ENCODE measurements at places on chromosomes 5 and 9.

DNA sequence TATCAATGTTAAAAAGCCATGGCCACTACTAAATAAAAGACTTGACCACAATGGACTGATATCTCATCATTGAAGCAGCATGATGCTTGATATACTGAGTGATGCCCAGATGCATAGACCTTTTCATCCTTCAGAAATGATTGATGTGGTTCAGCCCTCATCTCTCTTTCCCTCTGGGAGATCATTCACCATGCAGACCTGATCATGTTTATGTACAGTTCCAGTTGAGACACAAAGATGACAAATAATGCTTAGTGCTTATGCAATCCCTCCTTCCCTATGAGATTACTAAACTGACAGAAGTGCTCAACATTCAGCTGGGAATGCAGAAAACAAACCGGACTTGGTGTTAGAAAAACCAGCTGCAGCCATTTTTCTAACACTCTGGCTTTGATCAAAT is 91.9 kb upstream of the TLR4 start:
- no peak for DNase-seq

DNA sequence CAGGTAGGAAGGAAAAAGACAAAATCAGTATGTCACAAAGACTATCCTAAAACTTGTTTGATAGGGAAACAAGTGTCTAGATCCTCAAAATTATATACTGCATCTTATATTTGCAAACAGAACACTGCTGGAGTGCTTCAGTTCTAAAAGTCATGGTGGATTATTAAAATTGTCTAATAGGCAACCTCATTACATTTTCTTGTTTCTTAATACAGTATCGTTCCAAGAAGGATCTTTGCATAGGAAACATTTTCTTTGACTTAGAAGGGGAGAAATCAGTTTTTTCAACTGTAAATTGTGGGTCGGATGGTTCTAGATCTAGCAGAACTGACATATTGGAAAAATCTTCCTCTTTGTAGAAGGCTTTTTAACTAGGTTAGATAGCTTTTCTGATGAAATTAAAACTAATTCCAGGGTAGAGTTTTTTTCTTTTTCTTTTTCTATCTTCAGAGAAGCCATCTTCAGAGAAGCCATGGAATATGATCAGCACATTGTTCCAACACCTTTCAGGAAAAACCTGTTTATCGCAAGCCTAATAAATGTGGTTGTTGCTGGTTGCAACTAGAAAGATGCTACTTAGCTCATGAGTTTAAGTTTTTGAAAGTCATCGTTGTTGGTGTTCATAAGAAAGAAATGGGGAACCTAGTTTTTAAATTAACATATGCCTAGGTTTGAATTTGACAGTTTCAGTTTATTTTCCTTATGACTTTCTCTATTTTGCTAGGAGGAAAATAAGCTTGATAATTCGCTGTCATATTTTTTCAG is 7.4 kb downstream of the CPEB4 start:
- DNase-seq: no peak

- no peak for DNase-seq
Measured at GRCh38 chr9:38478211-38478610, 54.0 kb upstream of the IGFBPL1 start.

DNA sequence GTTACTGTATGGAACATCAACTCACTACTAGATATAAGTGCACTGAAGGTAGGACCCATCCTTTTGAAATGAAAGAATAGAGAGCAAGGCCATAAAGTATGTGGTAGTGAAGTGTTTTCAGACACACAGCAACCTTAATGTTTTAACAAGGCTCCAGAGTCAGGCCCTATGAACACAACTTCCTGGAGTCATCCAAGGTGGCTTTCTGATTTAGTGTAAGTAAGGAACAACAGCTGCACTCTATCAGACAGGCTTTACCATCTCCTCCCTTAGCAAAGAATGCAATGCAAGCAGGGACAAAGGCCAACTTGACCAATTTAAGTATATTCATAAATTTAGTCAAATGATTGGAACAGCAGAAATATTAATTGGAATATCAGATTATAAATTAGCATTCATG is 90.1 kb downstream of the MPDZ start:
- DNase-seq: no peak

DNA sequence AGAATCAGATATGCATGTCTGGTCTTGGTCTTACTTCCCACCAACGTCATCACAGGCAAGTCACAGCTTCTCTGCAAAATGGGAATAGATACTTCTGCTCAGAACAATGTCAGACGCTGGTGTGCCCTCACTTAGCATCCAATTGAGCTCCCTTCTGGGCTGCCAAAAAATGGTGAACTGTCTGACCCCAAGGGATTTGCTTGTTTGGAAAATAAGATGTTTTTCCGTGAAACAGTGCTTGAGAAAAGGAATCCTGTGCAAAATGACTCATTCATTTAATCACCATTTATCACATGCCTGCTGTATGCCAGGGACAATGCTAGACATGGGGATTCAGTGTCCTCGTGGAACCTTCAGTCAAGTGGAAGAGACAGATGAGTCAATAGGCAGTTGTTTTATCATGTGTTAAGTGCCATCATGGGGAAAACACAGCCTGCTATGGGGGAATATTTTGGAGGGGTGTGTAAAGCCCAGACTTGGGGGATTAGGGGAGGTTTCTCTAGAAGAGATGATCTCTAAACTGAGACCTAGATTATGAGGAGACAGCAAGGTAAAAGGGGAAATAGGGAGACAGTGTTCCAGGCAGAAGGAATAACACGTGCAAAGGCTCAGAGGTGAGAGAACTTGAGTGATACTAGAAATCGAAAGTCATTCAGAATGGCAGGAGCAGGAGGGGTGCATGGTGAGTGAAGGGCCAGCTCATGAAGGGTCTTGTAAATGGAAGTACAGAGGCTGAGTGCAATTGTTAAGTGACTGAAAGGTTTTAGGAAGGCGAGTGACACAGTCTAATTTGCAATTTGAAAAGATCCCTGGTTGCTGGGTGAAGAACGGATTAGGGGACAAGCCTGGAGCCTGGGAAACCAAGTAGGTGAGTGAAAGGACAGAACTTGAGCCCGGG is 3.9 kb downstream of the NIPAL4 start:
- DNase-seq: no peak

DNA sequence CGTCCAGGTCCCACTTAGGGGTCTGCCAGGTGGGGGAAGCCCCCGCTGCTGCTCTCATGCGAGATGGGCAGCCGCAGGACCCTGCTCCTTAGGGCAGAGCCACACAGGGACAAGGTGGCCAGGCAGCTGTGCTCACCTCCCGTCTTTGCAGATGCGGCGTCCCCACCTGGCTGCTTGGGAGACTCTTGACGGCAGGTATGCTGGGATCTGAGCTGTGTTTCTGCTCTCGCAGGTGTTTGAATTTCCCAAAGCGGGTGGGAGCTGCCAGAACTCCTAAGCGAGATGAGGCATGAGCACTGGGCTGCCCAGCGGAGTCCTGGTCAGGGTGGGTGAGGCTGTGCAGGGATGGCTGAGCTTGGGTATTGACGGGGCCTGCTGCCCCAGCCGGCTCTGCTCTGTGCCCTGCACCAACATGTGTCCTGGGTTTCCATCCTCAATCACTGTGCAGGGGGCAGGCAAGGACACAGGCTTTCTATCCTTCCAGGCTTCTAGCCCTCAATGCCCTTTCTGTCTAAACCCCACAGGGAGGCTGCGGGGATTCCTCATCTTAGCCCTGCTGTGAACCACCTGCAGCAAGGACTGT is 151.4 kb downstream of the ICE1 start:
- DNase-seq: no peak

DNA sequence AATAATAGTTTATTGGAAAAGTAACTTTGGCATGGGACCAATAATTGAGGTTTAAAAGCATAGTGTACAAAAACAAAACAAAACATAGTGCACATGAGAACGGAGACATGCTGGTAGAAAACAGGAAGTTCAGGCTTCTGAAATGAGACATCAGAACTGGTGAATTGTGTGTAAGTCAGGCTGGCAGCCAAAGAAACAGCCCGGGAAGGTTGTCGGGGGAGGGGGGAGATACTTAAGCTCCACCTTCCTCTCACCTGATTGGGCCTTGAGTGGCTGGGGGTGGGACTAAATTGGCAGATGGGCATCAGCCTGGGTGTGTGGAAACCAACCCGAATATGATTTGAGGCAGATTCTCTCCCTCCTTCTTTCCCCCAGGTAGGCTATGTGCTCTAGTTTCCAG is 256.3 kb downstream of the SMARCA2 start:
- DNase-seq: no peak

DNA sequence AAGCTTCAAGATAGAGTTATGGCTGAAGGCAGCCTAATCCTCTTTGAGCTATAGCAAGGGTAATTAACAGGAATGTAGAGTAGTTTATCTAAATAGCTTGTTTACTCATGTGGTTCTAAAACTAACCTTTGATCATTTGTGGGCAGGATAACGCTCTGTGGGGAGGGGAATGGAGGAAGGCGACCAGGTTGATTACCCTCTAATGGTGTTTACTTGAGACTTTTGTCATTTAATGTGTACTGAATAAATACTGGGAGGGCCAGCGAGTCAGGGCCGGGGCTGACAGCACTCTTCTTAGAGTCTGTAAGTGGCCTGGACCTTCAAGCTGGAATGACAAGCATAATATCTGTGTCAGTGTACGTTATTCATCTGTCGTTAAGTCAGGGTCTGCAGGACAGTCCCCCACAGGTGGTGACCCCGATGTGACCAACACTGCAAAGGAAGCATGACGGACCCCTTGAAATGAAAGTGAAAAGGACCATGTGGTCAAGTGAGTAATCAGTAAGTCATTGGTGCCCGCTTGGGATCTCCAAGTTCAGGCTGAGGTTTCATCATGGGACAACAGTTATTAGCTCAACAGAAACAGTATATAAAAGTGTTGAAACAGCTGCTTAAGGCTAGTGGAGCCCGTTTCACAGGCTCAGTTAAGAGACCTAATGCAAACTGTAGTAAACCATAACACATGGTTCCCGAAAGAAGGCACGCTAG is 162.6 kb downstream of the CPLANE1 start:
- no peak for DNase-seq

GRCh38 chr9:18796696-18797270 is 236.2 kb downstream of the SAXO1 start:
- no peak for DNase-seq

DNA sequence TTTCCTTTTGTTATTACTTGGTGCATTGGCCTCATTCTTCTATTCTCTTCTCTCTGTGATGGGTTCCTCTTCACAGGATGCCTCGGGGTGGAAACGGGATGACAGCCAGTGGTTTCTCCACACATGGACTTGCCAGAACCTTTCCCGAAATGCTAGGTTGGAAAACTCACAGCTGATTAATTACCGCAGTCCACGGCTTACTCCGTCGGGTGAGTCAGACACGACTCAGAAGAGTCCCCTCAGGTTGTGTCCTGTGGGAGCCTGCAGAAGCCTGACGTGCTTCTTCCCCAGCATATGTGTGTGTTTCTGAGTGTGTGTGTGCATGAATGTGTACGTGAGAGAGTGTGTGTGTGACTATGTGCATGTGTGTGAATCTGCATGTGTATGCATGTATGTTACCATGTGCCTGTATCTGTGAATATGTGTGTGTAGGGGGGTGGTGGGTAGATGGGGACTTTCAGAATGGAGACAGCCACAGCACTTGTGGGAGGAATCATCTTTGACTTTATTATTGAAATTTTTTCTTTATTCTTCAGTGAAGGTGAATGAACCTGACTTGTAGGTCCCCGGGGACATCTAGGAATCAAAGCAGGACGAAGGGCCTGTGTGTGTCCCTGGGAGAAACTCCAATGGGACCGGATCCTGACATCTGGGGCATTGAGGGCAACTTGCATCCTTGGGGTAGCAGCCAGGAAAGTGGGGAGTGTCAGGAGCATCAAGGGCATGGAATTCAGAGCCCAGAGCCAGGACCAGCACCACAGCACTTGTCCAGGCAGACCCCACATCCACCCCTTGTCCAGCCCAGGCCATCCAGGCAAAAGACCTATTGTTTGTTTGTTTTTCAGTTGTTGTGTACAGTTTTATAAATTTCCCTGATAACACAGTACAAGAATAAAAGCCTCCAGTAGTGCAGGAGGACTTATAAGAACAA is 21.9 kb upstream of the MED10 start:
- no peak for DNase-seq

DNA sequence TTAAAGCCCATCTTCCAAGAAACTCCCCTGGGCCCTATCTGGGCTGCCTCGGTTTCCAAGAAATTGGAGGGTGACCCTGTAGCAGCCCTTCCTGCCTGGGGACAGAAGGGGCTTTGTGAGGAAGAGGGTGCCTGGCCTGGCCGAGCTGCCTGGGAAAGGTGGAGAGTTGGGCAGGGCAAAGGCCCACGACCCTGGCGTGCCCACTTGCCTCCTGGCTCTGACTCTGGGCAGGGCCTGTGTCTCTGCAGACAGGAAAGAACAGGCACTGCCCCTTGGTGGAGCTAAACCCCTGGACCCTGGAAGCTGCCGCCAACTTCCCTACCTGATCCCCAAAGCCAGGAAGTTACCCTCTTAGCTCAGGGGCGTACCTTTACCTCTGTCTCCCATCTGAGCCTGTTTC is 149.3 kb downstream of the RGS3 start:
- DNase-seq: no peak

- no peak for DNase-seq
Measured at GRCh38 chr9:83199240-83199639, 136.3 kb upstream of the RASEF start.

DNA sequence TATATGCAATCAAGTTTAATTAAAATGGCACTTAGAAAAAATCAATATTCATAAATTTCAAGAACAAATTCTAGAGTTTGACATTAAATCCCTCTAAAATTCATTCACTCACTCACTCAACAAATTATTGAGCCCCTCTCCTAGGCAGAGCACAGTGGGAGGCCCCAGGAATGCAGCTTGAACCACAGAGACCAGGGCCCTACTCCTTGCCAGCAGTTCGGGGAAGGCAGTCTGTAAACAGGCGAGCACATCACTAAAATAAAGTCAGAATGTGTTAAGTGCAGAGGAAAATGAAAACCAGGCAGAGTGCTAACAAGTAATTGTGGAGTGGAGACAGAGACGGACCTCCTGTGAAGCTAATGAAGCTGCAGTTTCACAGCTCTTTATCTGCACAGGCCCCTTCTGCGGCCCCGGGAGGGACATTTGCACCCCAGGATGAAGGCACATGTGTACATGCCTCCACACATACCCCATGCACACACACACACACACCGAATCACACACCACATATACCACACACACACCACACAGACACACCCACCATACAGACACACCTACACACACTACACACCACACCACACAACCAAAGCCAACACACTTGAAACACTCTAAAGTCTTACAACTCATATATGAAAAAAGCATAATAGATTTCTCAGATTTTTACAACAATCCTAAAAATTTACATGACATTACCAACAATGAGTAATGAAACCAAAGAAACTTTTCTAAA is 40.5 kb downstream of the BHMT start:
- DNase-seq: no peak

All from mesothelial cell of epicardium (in vitro differentiated cells).